ENCODE measurements at places on chromosomes 5 and 9.

DNA sequence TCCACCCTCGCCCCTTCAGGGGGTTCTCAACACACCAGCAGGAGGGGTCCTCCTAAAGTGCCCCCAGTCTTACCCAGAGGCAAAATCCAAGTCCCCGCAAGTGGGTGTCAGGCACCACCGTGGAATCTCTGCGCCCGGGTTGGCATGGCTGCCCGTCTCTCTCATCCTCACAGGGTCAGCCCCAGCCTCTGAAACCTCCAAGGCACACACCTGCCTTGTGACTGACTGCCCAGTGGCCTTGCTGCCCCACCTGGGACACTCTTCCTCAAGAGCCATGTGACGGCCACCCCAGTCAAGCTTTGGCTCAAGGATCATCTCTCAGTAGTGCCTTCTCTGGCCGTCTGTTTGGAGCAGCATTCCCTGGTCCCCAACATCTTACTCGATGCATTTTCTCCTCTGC lies 4.9 kb downstream of the FBP2 start:
- no peak for DNase-seq

- DNase-seq: no peak
Observed at GRCh38 chr5:159737263-159737662, 179.0 kb upstream of the ADRA1B start.

GRCh38 chr5:79697222-79698170 lies 7.9 kb downstream of the CMYA5 start:
- no peak for DNase-seq

GRCh38 chr5:2714026-2714425 lies 37.5 kb downstream of the IRX2 start:
- no peak for DNase-seq

DNA sequence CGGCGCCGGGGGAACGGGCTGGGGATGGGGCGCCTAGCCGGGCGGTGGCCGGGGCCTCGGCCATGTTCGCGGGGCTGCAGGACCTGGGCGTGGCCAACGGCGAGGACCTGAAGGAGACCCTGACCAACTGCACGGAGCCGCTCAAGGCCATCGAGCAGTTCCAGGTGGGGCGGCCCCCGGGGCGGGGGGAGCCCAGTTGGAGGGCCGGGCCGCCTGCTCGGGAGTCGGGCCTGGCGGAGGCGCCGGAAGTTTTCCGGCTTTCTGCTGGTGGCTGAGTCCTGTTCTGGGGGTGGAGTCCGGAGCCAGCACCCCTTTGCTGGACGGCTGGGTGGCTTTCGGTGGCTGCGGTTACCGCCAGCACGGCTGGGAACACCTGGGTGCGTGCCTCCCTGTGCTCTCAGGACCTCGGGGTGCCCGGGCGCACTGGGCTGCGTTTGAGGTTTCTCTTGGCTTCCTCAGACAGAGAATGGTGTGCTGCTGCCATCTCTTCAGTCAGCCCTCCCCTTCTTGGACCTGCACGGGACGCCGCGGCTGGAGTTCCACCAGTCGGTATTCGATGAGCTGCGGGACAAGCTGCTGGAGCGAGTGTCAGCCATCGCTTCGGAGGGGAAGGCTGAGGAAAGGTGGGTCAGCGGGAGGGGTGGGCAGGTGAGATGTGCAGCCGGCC lies 454 bp downstream of the NELFB start:
- peak; percentile 58 for DNase-seq

- no peak for DNase-seq
Observed at GRCh38 chr9:126443144-126443543, 116.5 kb downstream of the MVB12B start.

- DNase-seq: no peak
Observed at GRCh38 chr5:83567741-83568140, 96.2 kb downstream of the VCAN start.

All from kidney tubule cell (primary cell).